ENCODE measurements at places on chromosomes 5 and 9. TPM values are rescaled to one million over a fixed set of nuclear protein-coding genes. Genes with fewer than 3 reads are reported as not detected.

DNA sequence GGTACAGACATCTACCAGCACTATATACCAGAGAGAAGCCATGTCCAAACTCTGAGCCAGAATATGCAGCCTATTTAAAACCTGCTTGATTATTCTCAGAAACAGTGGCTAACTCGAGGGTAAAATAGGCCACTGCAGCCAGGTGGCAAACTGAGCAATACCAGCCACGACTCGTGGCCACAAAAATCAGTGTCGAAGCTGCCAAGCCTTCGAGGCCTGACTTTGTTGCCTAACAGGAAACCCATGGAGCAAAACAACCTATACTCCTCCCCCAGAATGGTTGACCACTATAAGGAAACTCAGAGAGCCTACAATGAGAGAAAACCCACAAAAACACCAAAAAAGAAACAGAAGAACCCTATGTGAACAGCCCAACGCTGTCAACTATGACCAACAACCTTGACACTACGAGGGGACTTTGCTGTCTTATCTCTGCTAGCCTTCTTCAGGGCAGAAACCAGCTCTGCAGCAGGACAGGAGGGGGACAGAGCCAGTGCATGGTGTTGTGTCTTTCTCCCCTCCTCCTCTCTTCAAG, 133.8 kb downstream of the TMEM174 start:
- DNase-seq: no peak

DNA sequence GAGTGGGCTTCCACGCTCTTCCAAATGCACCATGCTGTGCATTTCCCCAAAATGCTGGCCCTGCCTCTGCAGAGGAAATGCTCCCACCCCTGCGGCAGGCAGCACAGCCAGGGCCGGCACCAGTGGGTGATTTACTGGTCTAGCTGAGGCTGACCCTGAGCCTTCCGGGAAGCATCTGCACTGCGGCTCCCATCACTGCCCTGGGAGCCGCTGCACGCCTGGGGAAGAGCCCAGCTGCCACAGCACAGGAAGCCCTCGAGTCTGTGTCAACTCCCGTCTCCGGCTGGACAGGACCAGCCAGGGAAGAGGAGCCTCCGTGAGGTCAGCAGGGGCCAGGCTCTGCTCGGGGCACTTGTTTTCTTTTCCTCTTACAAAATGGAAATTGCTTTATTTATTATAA, 25.1 kb upstream of the EEIG1 start:
- DNase-seq: peak; percentile 57

DNA sequence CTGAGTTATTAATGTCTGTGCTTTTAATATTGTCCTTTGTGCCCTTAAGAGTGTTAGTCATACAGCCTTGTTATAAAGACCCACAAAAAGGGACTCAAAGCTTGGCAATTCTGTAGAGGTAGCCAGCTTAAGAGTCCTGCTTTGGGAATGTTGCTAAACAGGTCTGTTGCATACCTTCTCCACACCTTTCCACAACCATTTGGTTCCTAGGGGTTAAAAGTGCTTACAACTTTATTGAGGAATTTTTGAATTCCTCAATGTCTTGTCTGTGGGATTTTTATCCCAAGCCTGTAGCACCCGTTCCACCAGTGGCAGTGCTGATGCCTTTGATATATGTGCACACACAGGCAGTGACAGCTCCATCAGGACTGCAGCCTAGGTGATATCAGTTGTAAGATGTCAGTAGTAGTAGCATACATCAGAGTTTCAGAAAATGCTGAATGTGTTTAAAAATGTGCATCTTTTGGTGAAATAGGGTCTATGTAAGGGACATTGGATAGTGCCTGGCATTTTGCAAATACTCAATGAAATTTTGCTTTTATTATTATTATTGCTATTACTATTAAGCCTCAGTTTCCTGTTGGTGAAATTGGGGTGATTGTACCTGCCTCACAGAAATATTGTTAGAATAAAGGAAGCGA, 68.5 kb downstream of the WWC1 start:
- DNase-seq: no peak

- no peak for DNase-seq
These were observed 66.7 kb upstream of the PRDM9 start for GRCh38 chr5:23440703-23441102.

- DNase-seq: no peak
These were observed 24.3 kb downstream of the ISOC1 start for GRCh38 chr5:129118826-129119225.

DNA sequence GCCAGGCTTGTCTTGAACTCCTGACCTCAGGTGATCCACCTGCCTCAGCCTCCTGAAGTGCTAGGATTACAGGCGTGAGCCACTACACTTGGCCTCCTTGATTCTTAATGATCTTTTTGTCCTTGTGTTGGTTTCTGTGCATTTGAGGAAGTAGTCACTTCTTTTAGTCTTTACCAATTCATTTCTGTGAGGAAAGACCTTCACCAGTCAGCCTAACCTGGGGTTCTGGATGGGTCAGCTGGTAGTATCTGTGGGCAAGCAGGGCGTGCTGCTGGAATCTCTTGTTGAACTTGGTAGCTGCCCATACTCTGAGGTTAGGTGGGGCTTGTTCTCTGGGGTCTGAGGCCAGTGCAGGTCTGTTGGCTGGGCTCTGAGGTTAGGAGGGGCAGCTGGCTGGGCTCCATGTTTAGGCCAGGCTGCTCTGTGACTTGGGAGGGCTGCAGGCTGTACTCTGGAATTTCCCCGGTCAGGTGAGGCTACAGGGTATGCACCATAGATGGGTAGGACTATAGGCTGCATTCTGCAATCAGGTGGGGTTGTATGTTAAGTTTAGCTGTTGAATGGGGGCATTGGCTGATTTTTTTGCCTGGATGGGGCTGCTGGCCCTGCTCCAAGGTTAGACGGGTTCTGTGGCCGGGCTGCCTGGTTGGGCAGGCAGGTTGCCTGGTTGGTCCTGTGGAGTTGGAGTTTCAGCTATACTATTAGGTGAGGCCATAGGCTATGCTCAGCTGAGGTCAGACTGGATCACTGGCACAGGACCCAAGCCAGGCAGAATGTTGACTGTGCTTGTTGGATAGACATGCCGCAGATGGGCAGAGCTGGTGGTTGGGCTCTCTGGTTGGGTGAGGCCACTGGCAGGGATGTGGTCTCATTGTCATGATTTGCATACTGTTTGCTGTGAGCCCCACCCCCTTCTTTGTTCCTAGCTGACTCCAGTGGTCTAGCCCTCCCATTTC, 19.2 kb downstream of the UBAP1 start:
- DNase-seq: no peak

GRCh38 chr9:102049586-102050246, 311.3 kb upstream of the GRIN3A start:
- DNase-seq: no peak

Gene CCL27
- polyA plus RNA-seq: 1.1 TPM
